GM20000 (cell line): ENCODE measurements at places on chromosomes 7 and 10.

DNA sequence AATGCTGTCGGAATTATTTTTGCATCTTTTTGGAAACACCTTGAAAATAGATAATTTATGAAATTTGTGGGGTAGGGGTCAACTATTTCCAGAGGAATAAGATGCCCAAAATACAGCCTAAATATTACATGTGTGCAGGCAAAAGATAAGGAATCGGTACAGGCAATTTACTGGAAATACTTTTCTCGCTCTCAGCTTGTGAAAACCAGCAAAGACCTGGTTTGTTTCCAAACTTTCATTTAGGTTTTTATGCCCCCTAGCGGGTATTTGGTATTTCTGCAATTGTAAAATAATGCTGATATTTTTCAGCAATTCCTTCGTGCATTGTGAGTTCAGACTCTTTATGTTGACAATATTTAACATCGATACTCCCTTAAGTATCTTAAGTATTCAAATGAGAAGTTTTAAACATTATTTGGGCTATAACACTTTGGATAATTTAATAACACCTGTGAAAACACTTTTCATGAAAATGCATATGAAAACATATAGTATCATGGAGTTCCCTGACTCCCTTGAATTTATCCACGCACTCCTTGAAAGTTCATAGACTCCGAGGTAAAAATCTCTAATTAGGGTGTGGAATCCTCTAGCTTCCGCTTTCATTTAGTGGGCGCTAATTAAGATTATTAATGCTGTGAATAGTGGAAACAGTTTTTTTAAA is 132.4 kb downstream of the TSPAN12 start:
- peak; percentile 27 for DNase-seq

- DNase-seq = no peak
These were observed 44.9 kb downstream of the AKR1B15 start for GRCh38 chr7:134593530-134594392.

- no peak for DNase-seq
These were observed 4.2 kb upstream of the RPEL1 start for GRCh38 chr10:103241262-103242011.

DNA sequence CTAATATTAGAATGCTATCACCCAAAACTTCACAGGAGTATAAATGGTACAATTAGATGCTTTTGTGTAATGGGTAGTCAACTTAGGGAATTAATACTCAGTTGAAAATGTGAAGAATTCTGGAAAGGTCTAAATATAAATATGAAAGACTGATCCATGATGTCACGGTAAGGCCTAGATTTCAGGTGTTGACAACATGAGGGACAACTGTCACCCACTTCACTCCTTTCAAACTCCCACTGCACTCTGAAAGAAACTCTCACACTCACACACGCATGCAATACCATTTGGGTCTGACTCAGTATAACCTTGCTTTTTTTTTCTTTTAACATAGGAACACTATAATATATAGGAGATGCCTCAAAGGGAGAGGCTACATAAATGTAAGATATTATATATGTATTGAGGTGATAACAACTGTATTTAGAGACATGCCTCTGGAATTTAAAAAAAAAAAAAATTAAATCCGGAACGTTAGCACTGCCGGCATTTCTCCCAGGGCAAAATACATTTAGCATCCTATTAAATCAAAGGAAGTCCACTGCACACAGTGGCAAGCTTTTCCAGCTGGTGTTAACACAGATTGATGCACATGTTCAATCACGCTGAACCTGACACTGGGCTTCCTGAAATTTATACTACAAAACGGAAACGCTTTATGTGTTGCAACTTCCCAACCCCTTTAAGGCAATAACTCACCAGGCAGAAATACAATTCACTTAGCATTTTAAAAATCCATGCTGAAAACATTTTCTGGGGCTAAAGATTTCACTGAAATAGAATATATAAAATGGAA is 74.9 kb downstream of the RSU1 start:
- DNase-seq = no peak

GRCh38 chr10:14259696-14260566 is 70.8 kb downstream of the FRMD4A start:
- no peak for DNase-seq

DNA sequence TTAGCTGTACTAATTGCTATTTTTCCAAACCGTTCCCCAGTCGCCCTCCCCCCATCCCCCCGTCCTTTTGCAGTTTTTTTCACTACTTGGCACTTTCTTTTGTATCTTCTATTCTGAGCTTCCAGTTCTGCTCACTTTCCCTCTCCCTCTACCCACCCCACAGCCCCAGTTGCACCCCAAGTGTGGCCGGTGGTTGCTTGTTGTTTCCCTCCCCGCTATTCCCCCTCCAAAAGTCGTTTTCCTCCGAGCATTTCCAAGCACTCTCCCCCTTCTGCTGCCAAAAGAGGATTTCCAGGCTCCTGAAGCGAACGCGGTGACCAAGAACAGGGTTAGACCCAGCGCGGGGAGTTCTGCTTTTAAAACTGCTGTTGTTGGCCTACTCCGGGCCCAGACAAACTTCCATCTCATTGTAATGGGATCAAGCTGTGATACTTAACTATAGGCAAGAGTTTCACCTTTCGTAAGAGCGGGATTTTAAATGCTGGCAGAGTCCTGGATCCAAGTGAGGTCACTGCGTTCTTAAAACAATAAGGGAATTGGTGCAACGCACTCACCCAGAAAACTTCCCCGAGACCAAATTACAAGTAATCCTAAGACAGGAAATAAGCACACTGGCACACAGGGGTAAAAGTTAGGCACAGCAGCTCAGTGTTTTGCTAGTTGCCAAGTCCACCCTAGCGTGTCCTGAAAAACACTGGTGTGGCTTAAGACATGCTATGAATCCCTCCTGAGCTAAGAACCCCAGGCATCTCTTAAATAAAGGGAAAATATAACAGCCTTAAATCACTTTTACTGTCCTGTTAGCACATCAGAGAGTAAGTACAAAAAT is 1.5 kb upstream of the RGS10 start:
- DNase-seq = no peak

GRCh38 chr7:129986600-129986999 is 33.8 kb upstream of the UBE2H start:
- no peak for DNase-seq

DNA sequence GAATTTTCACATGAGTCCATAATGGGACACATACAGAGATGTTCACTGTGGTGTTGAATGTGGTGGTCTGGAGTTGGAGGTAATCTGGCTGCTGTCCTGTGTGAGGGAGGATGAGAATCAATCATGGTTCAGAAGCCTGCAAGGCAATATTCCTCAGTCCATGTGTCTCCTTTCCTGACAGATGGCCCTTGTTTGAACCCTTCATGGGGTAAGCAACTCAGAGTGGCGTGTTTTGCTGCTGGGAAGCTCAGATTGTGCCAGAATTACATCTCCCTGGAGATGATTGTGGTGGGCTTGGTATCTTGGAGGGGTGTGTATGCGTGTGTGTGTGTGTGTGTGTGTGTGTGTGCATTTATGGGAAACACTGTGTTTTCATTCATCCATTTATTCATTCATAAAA is 44.5 kb upstream of the COMTD1 start:
- no peak for DNase-seq

DNA sequence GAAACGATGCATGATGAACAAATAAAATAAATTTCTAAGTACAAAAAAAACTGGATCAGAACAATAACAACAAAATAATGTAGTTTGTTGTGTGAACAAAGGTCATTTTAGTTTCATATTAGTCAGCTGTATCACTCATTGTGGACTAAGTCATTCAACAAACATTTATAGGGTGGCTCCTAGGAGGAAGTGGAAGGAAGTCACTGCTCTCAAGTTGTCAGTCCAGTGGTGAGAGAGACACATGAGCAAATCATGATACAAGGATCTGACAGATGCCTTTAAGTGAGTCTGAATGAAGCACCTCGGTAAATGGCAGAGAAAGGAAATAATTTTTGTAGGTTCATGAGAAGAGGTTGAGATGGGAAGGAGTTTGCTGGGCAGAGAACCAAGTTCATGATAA is 56.8 kb downstream of the EPDR1 start:
- DNase-seq = no peak

DNA sequence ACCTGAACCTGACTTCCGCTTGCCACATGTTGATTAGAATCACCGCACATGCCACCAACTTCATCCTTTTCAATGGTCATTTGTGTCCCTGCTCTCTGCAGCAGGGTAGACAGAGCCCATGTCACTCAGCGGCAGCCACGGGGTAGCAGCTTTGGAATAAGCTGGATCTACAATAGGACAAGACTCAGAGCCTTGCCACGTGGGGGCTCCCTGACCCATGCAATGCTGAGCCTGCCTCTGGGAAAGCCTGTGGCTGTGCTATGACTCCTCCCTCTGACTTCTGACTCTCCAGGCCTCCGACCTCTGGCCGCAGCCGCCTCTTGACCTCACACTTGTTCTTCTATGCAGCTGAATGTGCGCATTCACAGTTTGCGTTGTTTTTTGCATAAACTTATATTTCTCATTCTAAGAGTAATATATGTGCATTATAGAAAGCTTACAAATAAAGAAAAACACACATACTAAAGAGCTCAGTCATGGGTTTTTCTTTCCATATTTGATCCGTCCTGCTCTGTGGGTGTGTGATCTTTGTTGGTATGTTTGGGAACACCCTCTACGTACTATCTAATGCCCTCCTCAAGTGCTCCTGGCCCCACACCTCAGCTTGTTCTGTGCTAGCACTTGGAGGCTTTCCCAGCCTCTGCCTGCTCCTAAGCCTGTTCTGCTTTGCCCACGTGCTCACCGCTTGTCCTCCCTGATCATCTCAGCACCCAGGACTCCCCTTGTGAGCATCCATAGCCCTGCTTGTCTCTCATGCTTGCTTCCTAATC is 198.0 kb upstream of the MKI67 start:
- DNase-seq = no peak

DNA sequence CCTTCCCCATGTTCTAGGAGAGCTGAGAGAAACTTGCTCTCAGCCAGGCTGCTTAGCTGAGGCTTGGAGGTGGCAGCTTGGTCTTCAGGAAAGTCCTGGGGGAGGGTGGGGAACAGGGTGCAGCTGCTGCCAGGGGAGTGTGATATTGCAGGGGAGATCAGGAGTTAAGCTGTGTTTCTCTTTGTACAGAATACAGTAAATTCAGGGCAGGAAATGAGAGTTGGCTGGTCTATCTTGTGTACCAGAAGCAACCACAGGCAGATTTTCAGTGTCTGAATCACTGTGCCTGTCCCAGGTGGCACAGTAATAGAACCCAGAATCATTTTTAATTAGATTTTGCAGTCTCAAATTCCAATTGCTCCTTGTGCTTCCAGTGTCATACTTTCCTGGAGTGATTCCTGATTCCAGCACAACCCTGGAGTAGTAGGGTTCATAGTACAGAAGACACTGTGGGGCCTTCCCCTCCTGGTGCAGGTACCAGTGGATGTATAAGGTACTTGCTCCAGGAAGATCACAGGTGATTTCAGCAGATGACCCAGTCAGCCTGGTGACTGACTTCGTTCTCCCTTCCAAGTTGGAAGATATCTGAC is 94.0 kb upstream of the TARP start:
- no peak for DNase-seq

DNA sequence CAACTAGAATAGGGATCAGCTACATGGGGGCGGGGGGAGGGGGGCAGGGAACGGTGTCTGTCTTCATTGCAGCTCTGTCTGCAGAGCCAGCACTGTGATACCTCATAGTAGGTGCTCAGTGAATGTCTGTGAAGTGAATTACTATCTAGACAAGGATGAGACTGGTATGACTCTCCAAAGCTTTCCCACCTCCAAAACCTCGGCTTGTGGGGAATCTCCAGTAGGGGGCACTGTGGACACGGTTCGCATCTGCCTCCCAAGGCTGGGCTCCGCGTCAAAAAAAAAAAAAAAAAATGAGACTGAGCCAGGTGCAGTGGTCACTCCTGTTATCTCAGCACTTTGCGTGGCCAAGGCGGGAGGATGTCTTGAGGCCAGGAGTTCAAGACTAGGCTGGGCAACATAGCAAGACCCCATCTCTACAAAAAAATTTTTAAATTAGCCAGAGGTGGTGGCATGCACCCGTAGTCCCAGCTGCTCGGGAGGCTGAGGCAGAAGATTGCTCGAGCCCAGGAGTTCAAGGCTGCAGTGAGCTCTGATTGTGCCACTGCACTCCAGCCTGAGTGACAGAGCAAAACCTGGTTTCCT is 9.6 kb downstream of the TRIM56 start:
- peak; percentile 38 for DNase-seq

GRCh38 chr10:29685506-29685905 is 50.7 kb upstream of the SVIL start:
- no peak for DNase-seq

DNA sequence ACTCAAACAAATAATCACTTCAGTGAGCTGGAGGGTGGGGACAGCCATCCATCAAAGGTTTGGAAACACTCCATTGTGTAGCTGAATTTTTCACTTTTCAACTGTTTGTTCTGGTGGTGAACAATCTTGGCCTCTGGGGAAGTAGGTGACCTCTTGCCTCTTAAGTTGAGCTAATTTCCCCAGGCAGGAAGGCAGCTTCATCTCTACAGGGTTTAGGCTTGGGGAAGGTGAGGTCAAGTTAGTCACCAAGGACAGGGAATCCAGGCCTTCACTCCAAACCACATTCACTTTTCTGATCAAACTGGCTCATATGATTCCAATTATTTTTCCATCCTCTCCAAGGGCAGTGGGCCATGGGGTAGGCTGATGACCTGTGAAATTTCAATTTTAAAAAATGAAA is 138.3 kb upstream of the HABP2 start:
- no peak for DNase-seq

DNA sequence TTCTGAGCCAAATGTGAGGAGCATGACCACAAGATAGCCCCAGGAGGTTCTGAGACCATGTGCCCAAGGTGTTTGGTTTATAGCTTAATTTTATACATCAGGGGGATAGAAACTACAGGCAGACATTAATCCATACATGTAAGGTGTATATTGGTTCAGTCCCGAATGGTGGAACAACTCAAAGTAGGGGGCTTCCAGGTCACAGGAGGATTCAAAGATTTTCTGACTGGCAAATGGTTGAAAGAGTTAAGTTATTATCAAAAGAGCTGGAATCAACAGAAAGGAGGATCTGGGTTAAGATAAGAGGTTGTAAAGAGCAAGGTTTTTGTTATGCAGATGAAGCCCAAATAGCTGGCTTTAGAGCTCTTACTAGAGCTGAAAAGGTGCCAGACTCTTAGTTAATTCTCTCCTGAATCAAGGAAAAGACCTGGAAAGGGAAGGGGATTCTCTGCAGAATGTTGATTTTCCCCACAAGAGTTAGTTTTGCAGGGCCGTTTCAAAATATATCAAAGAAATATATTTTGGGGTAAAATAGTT is 640.0 kb downstream of the IPMK start:
- DNase-seq = no peak
